ENCODE measurements at places on chromosomes 2 and 18.

DNA sequence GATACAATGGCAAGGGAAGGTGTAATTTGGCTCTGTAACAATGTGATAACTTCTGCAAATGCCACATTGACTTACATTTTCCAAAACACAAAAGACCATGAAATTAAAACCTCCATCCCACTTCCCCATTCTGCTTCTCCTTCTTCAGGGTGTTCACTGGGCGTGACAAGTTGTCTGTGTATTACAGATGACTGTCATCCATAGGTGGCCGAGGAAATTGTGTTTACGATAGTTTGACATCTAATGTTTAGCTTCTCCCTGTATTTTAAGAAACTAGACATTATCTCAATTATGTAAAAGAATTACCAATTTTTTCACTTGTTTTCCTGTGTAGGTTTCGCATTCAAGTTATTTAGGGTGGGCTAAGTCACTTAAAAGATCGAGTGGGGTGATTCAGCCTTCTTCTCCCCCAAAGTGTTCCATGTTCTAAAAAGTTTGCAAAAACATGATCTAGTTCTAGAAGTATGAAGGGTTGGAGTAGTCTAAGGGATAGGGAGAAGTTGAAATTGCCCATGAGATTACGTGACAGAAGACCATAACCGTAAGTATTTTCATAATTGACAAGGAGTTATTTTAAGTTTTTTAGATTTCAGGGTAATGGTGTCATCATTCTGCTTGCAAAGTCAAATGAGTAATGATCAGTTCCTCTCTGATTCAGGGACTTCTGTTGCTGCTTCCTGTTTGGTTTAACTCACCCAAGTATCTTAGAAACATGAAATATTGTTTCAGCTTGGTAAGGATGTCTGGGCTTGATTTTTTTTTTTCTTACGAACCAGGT is 25.2 kb upstream of the CYTIP start:
- no peak for DNase-seq

DNA sequence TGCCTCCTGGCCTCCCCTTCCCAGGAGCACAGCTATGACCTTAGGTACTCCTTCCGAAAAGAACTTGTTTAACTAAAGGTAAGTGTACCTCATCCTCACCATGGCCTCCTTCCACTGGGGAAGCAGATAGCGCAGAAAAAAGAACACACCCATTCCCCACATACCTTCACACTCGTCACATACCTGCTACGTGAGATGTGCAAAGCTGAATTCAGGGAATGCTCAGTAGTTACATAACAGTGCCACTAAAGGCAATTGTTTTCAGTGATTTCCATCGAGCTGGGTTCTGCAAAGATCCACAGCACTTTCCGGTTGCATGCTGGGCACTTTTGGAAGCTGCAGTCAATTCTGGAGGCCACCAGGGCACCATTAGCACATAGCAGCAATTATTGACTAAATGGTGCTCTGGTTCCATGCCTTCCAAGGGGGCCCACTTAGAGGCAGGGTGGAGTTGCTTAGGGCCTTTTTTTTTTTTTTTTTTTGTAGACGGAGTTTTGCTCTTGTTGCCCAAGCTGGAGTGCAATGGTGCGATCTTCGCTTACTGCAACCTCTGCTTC is 41.0 kb downstream of the PAX8 start:
- DNase-seq = no peak

- no peak for DNase-seq
Observed at GRCh38 chr2:70005752-70006446, 44.5 kb upstream of the ASPRV1 start.

- no peak for DNase-seq
Observed at GRCh38 chr2:54773838-54774237, 50.4 kb downstream of the EML6 start.

DNA sequence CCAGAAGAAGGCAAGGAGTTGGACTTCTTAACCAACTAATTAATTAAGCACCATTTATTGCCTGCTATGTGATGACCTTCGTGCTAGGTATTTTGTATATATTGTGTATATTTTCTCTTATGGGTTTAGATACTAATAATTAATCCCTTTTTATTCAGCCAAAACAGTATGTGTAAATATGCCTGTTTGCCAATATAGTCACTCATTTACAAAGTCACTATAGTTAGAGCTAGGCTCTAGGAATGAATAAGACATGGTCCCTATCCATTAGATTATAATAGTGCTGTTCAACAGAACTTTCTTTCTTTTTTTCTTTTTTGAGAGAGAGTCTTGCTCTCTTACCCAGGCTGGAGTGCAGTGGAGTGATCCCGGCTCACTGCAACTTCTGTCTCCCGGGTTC is 51.4 kb downstream of the GREB1L start:
- no peak for DNase-seq

DNA sequence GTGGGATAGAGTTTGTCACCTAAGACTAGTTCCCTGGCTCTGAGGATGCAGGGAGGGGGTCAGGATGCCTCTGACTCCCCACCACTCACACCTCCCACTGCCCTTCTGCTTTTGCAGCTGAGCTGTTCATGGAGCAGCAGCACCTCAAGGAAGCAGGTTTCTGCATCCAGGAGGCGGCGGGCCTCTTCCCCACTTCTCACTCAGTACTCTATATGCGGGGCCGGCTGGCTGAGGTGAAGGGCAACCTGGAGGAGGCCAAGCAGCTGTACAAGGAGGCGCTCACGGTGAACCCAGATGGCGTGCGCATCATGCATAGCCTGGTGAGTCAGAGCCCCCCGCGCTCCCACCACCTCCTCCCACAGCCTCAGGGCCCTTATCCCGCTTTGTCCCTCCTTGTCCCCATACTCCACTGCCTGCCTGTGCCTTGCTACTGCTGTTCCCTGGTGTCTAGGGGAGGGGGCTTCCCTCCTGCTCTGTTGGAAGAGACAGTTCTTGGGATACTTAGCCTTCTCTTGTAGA is 94.4 kb downstream of the STPG4 start:
- no peak for DNase-seq

DNA sequence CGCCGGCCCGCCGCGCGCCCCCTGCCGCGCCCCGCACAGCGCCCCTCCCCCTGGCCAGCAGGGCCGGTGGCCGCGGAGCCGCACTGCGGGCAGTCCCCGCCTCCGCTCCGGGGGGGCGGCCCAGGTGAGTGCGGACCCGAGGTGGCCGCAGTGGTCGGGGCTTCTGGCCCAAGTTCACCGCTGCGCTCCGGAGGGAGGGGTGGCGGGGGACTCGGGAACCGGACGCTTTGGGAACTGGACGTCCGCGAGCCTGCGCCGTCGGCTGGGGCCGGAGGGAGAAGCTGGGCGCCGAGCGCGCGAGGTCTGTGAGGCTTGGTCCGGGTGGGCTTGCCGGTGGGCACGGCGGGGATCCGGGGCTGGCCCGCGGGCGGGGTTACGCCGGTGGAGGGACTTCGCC is 591 bp upstream of the LDLRAD4 start:
- no peak for DNase-seq

DNA sequence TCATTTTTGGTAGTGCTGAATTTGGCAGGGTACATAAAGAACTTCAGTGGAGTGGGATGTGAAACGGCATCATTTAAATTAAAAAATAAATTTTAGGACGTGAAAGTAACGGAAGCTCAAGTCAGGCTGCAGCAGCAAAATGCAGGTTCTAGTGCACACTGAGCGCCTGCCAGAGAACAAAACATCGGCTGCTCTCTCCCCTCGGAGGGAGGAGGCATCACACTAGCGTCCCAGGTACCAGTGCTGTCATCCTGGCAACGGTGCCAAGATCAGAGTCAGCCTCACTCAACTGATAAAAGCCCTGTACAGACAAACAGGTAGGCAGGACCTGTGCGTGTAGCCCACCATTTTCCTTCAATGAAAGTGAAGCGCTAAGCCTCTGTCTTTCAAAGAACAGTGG is 261.5 kb downstream of the PTGR3 start:
- no peak for DNase-seq

DNA sequence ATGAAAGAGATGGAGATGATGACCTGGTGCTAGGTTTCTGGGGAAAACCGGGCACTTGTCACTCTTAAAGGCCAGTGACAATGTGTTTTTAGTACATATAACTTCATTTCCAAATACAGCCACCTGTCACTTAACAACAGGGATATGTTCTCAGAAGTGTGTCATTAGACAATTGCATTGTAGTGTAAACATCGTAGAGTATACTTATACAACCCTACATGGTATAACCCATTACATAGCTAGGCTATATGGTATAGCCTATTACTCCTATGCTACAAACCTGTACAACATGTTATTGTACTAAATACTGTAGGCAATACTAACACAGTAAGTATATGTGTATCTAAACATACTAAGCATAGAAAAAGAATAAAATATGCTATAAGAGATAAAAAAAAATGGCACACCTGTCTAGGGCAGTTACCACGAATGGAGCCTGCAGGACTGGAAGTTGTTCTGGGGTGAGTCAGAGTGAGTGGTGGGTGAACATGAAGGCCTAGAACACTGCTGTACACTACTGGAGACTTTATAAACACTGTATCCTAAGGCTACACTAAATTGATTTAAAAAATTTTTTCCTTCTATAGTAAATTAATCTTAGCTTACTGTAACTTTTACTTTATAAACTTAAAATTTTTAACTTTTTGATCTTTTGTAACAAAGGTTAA is 123.2 kb downstream of the THADA start:
- DNase-seq = no peak

DNA sequence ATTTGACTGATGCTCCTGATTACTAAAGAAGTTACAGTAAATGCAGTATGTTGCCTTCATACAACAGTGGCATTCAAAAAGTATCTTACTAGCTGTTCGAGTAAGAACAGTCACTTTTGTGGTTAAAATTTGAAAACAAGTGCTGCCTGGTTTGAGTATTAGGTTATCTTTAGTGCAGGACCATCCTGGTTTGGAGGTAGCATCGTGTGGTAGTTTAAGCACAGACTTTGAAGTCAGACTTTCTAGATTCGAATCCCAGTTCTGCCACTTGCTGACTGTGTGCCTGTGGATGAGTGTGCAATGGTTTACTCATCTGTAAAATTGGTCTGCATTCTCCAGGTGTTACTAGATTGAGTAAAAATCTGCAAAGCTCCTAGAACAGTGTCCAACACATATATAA is 96.8 kb downstream of the SGPP2 start:
- DNase-seq = no peak

DNA sequence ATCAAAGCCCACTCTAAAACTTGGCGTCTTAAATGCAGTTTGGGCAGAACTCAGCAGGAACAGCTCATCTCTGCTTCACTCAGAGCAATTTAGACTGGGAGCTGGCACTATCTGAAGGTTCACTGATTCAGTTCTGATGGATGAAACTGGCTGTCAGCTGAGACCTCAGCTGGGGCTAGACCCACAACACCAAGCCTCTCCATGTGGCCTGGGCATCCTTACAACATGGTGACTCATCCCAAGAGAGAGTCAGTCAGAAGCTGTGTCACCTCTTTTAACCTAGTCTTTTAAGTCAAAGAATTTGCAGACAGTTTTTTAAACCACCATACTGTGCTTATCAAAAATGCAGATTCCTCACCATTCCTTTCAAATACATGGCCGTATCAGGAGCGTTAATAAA is 62.6 kb upstream of the ZNF397 start:
- DNase-seq = no peak

GRCh38 chr2:235149240-235149659 is 197.4 kb downstream of the SH3BP4 start:
- peak; percentile 12 for DNase-seq

DNA sequence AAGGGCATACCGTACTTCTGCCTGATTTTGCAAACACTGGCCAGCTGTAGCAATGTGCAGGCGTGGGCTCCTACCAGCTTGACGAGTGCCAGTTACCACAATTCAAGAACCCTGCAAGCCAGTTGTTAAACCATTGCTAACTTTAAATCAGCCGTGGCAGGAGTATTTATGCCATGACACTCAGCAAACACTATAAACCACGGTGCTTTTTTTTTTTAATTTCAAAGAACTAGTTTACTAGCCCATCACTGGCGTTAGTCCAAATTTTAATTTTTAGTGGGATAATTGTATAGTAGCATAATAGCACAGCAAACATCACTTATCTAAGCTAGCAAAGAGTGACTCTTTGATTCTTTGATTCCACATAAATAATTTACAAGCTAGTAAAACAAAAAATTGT is 111.1 kb downstream of the COL4A4 start:
- DNase-seq = no peak

DNA sequence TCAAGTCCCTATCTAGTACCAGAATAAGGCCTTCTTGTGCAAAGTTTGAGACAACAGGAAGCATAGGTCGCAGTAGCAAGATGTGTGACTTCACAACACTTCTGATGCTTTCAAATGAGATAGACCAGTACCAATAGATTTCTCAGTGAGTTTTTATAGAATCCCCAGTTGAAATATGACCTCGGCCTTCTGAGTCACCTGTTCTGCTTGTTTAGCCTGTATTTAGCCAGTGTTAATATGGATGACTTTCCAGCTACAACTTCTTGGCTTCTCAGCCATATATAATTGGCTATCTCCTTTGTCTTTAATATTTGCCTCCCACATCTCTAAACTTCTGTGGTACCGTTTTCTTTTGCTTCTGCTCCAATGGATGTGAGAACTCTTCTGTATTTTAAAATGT is 113.8 kb downstream of the KYNU start:
- DNase-seq = no peak

DNA sequence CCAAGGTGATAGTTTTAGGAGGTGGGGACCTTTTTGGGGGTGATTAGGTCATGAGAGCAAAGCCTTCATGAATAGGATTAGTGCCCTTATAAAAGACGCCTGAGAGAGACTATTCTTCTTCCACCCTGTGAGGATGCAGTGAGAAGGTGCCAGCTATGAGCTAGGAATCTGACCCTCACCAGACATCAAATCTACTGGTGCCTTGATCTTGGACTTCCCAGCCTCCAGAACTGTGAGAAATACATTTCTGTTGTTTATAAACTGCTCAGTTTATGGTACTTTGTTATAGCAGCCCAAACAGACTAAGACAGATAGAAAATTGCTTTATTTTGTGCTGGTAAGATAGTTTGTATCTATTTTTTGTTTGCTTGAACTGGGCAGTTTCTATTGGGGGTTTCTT is 40.1 kb downstream of the PHLPP1 start:
- no peak for DNase-seq

GRCh38 chr2:60515721-60516226 is 37.7 kb downstream of the BCL11A start:
- DNase-seq = no peak

GRCh38 chr2:79892123-79892522 is 379.3 kb downstream of the CTNNA2 start:
- no peak for DNase-seq

- no peak for DNase-seq
Observed at GRCh38 chr2:70923378-70924015, 12.2 kb upstream of the ATP6V1B1 start.

Measured in hypothalamus (tissue), 51 donors.